Hepatocyte (in vitro differentiated cells): ENCODE measurements at places on chromosomes 2 and 18.
A peak's percentile ranks its signal among the peaks of the same experiment; 100 is the strongest.

GRCh38 chr2:142893241-142893640 is 15.8 kb downstream of the KYNU start:
- no peak for DNase-seq

DNA sequence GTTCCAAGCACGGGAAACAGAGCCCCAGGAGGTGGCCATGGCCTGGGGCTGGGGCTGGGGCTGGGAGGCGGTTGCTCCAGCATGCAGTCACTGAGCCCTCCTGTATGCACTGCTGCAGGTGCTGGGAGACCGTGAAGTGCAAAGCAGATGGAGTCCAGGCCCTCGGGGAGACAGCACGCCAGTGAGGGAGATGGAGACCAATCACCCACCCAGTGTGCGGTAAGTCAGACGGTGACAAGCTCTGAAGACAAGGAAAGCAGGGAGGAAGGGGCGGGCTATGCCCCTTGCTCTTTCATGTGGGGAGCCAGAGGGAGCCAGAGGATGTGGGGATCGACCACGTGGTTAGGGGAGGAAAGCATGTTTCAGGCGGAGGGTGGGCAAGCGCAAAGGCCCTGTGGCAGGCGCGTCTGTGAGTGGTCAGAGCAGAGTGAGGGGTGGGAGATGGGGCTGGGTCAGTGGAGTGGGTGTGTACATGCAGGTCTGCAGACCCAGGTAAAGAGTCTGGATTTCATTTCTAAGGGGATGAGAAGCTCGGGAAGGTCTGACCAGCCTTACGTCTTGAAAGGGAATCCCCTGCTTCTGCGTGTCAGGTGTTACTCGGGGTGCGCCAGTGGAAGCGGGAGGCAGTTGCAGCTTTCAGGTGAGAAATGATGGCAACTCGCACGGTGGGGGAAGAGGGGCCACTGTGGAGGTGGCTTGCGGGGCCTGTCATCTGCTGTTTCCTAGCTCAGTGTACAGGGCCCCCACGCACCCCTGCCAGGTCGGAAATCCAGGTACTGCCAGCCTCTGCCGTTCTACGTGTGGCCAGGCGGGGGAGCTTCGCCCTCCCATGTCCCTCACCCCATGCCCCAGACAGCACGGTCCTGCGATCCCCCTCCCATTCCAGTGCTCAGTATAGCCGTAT is 19.4 kb downstream of the RRM2 start:
- peak; percentile 42 for DNase-seq

DNA sequence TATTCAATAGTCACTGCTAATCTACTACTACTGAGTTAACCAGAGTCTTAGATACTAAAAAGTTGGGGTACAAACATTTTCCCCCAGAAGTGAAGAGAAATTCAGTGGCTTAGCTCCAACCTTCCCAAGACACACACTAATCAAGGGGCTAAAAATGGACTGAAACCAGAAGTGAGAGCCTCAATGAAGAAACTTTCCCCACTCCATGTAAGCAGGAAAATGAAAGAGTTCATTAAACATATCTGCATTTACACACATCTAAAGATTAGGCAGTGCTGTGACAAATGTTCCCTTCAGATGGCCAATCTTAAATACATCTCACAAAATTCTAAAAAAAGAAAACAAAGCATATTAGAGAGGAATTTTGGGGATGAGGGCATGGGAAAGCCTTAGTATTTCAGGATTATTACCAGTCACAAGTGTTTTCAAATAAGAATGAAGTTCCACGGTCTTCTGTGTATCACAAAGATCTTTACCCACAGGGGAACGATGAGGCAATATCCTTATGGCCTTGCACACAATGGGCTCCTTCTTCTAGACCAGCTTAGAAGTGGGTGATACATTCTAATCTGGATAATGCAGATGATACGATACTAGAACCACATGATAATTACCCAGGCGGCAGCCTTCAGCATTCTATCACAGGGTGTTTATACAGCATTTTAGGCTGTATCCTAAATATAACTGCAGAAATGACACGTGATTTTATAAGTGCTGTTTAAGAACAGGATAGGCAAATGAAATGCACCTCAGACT is 17.1 kb downstream of the ANKRD44 start:
- no peak for DNase-seq

GRCh38 chr2:84894758-84895520 is 10.5 kb upstream of the TMSB10 start:
- no peak for DNase-seq

DNA sequence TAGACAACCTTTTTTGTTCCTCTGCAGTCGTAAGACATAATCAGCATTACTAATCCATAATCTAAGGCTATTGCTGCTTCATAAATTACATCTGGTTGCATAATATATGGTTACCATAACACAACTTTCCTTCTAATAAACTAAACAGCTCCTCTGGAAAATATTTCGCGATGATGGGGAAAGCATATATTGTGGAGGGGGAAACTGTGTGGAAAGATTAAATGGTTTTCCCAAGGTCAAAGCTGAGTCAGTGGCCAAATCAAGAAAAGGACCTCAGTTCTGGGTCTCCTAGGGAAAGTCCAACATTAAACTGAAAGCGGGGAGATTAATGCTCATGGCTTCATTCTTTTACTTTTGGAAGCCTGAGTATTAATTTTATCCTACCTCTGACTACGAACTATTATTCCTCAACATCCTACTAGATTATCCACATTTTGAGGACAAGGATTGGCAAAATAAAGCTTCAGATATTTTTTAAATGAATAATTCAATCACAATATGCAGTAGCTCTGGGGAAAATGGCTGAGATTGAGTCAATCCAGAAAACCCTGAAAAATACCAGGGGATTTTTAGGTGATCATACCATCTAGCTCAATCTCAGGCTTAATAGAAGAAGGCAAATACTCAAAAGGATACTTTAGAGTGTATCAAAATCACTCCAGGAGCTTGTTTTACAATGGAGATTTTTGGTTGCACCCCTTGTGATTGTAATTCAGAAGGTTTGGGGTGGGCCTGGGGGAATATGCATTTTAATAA is 33.8 kb upstream of the STK17B start:
- DNase-seq: no peak

DNA sequence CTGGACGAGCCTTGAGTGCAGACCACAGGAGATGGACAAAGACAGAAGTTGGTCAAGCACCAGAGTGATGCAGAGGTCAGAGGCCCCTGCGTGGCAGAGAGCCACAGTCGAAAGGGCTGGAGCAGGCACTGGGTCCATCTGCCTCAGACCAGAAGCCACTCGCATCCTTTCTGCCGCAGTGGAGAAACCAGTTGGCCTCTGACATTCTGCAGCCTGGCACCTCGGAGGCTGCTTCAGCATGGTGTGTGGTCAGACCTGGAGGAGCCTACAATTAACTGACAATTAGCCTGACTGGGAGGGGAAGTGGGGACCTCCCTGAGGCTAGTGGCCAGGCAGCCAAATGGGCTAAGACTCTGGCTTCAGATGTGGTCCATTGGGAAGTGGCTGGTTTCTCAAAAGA is 111.1 kb downstream of the SGPP2 start:
- no peak for DNase-seq

DNA sequence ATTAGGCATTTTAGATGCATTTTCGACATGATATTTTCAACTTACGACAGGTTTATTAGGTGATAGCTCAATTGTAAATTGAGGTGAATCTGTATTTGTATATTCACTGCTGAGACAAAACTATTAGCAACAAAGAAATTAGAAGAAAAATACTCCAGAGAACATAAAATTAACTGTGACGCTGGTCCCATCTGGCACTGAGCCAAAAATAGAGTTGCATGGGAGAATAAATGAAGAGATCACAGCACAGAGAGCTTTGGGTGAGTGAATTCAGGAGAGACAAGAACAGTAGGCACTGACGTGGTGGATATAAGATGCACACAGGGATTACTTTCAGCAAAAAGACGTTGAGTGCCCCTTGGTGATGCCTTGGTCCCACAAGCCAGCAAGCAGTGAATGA is 306.2 kb upstream of the RAB6C start:
- no peak for DNase-seq

- no peak for DNase-seq
Measured at GRCh38 chr18:11820697-11821096, 30.5 kb upstream of the CHMP1B start.

GRCh38 chr2:96625571-96626552 is 12.2 kb downstream of the KANSL3 start:
- DNase-seq: no peak

DNA sequence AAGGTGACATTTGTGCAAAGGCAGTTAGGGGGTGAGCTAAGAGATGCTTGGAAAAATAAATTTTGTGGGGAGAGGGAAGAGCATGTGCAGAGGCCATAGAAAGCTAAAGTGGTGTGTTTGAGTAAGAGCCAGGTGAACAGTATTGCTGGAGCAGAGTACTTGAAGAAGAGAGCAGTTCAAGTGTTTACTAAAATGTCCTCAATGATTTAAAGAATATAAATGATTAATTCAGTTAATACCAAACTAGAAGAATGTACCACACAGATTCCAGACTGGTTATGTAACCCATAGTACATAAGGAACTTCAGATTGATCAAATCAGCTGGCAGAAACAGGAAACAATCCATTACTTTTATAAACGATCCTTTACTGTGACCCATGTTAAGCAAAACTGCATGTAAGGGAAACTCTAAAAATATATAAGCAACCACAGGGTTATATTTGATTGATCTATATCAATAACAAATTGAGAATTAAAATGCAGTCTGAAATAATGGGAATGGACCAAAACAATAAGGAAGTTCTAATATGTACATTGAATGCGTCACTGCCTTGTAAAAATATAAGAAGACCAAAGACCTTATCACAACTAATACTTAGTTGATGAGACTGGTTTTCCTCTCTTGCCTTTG is 76.9 kb downstream of the LDAH start:
- DNase-seq: no peak

- DNase-seq: no peak
Measured at GRCh38 chr2:96359310-96359709, 23.7 kb downstream of the NCAPH start.

GRCh38 chr2:98935777-98936352 is at the start of gene CRACDL:
TSS of gene CRACDL (minus strand) at chr2:98936225. CDS start at chr2:98846800, 89,425 bp downstream.
- DNase-seq: peak; percentile 59

GRCh38 chr2:241992753-241993152 is 123.2 kb downstream of the RTP5 start:
- DNase-seq: no peak

DNA sequence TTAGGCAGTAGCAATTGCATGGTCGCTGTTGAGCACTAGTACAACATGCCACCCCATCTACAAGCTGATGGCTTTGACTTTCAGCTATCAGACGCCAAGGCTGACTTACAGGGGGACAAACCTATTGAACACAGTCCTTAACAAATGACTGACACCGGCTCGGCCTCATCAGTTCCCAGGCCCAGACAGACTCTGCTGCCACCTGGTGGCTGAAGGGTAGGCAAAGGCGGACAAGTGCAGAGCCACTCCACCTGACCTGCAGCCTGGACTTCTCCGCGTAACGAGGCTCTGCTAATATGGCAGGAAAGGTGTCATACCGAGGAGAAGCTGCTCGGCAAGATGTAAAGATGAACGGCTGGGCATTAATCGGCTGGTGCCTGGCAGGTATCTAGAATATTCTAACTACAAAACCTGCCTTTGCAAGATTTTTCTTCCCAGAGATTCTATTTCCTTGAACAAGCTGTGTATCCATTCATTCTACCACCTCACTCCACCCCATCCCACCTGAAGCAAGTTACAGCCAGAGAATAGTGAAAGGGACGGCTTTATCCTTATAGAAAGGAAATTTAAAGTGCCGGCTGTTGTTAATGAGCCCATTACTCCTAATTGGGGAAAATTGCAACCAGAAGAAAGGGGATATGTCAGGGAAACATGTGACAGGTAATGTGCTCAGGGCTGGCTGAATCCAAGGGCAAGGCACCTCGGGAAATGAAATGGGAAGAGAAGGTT is 67.4 kb downstream of the STEAP3 start:
- DNase-seq: peak; percentile 90

DNA sequence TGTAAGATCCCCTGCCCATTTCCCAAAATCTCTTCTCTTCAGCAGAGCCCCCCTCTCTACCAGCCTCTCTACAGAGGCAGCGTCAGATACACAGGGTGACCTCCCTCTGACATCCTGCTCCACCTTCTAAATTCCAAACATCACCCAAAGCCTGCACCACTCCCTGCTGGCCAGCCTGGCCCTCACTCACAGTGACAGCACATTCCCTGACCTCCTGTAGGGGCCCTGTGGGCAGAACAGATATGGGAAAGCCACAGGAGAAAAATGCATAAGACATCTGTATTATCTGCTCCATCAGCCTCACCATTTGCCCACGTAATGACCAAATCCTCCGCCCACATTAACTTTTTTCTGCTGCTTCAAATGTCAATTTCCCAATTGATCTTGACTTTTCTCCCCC is 40.6 kb downstream of the TRABD2A start:
- no peak for DNase-seq

- DNase-seq: no peak
Measured at GRCh38 chr2:227860221-227860641, 11.2 kb upstream of the DAW1 start.

- no peak for DNase-seq
Measured at GRCh38 chr2:12731701-12732280, 15.1 kb downstream of the TRIB2 start.

GRCh38 chr2:129748653-129749052 is 230.8 kb upstream of the RAB6C start:
- peak; percentile 70 for DNase-seq

DNA sequence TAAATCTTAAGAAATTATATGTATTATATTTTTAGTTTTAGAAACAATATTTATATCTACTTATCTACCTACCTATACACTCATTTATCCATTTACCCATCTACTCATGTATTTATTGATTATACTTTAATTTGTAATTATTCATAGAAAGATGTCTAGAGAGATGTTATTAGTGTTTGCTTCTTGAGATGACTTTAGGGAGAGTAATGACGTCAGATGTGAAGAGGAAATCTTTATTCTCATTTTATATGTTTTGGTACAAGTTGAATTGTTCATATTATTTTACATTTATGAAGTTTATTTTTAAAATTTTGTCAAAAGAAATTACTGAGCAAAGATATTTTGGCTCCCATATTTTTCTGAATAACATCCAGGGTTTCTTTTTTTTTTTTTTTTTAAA is 271.3 kb upstream of the SLC8A1 start:
- no peak for DNase-seq

GRCh38 chr18:23311351-23312121 is 141.6 kb upstream of the RIOK3 start:
- peak; percentile 54 for DNase-seq

- no peak for DNase-seq
Measured at GRCh38 chr18:22670914-22671313, 253.2 kb upstream of the CTAGE1 start.

DNA sequence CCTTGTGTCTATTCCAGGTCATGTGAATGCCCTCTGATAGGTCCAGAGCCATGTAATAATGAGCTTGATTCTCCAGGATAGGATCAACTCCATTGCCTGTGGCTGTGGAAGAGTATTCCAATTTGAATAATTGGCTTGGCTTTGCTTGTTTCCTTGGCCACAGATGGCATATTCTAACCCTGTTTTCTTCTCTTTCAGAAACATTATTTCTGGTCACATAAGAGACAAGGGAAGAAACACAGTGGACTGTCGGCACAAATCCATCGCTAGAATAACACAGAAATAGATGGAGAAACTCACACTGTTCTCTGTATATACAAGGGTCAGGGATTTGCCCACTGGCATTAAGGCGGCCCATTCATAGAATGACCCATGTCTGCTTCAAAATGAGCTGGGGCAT is 278.4 kb upstream of the CCDC68 start:
- DNase-seq: no peak
